Stimulated activated naive B cell treated with anti-CD40 and anti-IgM and Interleukin-4, amounts not matched to agents 10 μg/mL and 1 μg/mL and 100 μg/mL, for 72 hours (primary cell): ENCODE measurements at places on chromosomes 12 and 14.

GRCh38 chr14:29836395-29836794 is 91.3 kb downstream of the PRKD1 start:
- no peaks in the 10 kb centered on the region for H3K27me3 ChIP-seq
- no peaks in the 10 kb centered on the region for H3K4me1 ChIP-seq
- no peak overlapping the region for H3K27ac ChIP-seq
- no peak overlapping the region for H3K4me3 ChIP-seq

- no peak overlapping the region for H3K27ac ChIP-seq
- H3K36me3 ChIP-seq, result no peaks in the 10 kb centered on the region
- no peaks in the 10 kb centered on the region for H3K4me1 ChIP-seq
- no peak overlapping the region for H3K4me3 ChIP-seq
- no peaks in the 10 kb centered on the region for H3K27me3 ChIP-seq
Observed at GRCh38 chr14:32509632-32510187, 180.6 kb downstream of the AKAP6 start.

GRCh38 chr14:31902002-31902401 is 175.1 kb upstream of the ARHGAP5 start:
- no peak for DNase-seq
- no peaks in the 10 kb centered on the region for H3K27me3 ChIP-seq
- no peak overlapping the region for H3K4me3 ChIP-seq
- H3K36me3 ChIP-seq, result no peaks in the 10 kb centered on the region
- H3K27ac ChIP-seq, result no peak overlapping the region

GRCh38 chr14:61342932-61343331 is 21.6 kb downstream of the PRKCH start:
- no peak overlapping the region for H3K27ac ChIP-seq
- peaks cover 18% of the 10 kb centered on the region for H3K4me1 ChIP-seq
- H3K36me3 ChIP-seq, result no peaks in the 10 kb centered on the region
- no peak for DNase-seq
- no peak overlapping the region for H3K4me3 ChIP-seq

GRCh38 chr12:124493809-124494750 is 73.3 kb downstream of the NCOR2 start:
- H3K27ac ChIP-seq, result peak overlapping the region; percentile 94
- H3K4me1 ChIP-seq, result peaks cover 95% of the 10 kb centered on the region
- H3K36me3 ChIP-seq, result peaks cover 51% of the 10 kb centered on the region
- peak; percentile 88 for DNase-seq
- peak overlapping the region; percentile 79 for H3K4me3 ChIP-seq

DNA sequence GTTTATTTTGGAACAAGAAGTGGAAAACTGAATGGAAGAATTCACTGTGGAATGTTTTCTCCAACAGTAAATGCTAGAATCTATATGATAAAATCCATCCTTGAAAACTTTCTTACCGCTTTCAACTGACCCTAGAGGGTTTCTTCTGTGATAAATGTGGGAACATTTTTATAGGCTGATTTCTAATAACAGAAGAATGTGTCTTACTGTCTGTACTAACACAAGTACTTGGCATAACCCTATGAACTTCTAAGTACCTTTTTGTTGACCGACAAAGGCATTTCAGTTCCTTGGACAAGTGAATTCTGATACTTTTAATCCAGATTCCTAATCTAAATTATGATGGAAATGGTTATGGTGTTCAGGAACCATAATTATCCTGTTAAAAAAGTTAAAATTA is 1109.7 kb upstream of the FLRT2 start:
- H3K4me1 ChIP-seq, result no peaks in the 10 kb centered on the region
- H3K27ac ChIP-seq, result no peak overlapping the region
- no peaks in the 10 kb centered on the region for H3K27me3 ChIP-seq
- no peak for DNase-seq
- H3K4me3 ChIP-seq, result no peak overlapping the region
